ENCODE measurements at places on chromosomes 5 and 9. TPM values are rescaled to one million over a fixed set of nuclear protein-coding genes. Genes with fewer than 3 reads are reported as not detected.

Gene TPPP
- total RNA-seq: 0.25 TPM

Gene SPATA31D1
- 0.25 TPM for total RNA-seq

Gene SLC25A48
- not detected for total RNA-seq

Gene TMC1
- 2.1 TPM for total RNA-seq

Gene PCDHGB1
- 0.44 TPM for total RNA-seq

Gene NUTM2G
- total RNA-seq: not detected

Gene IL6ST
- total RNA-seq: 517 TPM

Gene PCDHA10
- 0.33 TPM for total RNA-seq

Gene FABP6
- total RNA-seq: not detected

Gene ATOSB
- 19.3 TPM for total RNA-seq

Gene ACTBL2
- 0.11 TPM for total RNA-seq

Gene ARL14EPL
- 0.89 TPM for total RNA-seq

Gene SCGB3A2
- total RNA-seq: not detected

Gene GOLM1
- total RNA-seq: 123 TPM

Gene TOPORS
- 45.7 TPM for total RNA-seq

Gene TMEFF1
- total RNA-seq: 2.5 TPM

Gene OBP2B
- not detected for total RNA-seq

Gene HSPB3
- 1.8 TPM for total RNA-seq

Gene IL33
- 44.6 TPM for total RNA-seq

Gene KCNT1
- not detected for total RNA-seq

Gene SPATA31C1
- total RNA-seq: not detected

Gene PRDM9
- not detected for total RNA-seq

Gene RNF183
- 0.37 TPM for total RNA-seq

Gene ALDOB
- total RNA-seq: 0.12 TPM

Gene TAF11L5
- not detected for total RNA-seq

Gene NR6A1
- total RNA-seq: 1.3 TPM

Gene PCDHGB3
- total RNA-seq: 4.2 TPM

Gene FAXDC2
- 4.5 TPM for total RNA-seq

Gene FAT2
- total RNA-seq: under 0.01 TPM

Gene SYNPO
- total RNA-seq: 0.50 TPM

Data from uterine smooth muscle cell (primary cell).